Left lobe of liver (tissue), 2 donors: ENCODE measurements at places on chromosomes 13 and 19. TPM values are rescaled to one million over a fixed set of nuclear protein-coding genes. Genes with fewer than 3 reads are reported as not detected.

DNA sequence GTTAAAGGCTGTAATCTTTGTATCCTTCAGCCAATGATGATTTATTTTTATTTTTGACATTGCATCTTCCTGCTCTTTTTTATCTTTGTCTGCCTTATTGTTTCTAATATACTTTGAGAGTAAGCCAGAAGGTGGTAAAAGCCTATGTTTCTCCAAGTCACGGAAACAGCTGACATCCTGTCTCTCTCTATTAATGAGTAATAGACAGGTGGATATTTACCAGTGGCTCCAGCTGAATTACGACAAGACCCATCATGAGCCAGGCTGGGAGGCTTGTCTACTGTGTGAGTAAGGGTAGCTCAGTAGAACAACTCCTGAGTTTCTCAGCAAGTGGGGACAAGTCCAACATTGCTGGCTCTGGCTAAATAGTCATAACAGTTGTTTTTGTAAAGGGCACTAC lies 166.6 kb downstream of the NDFIP2 start:
- DNase-seq = no peak

- DNase-seq = no peak
Measured at GRCh38 chr13:48879432-48879831, 96.3 kb upstream of the FNDC3A start.

GRCh38 chr13:43767341-43767931 lies 19.3 kb downstream of the ENOX1 start:
- no peak for DNase-seq

DNA sequence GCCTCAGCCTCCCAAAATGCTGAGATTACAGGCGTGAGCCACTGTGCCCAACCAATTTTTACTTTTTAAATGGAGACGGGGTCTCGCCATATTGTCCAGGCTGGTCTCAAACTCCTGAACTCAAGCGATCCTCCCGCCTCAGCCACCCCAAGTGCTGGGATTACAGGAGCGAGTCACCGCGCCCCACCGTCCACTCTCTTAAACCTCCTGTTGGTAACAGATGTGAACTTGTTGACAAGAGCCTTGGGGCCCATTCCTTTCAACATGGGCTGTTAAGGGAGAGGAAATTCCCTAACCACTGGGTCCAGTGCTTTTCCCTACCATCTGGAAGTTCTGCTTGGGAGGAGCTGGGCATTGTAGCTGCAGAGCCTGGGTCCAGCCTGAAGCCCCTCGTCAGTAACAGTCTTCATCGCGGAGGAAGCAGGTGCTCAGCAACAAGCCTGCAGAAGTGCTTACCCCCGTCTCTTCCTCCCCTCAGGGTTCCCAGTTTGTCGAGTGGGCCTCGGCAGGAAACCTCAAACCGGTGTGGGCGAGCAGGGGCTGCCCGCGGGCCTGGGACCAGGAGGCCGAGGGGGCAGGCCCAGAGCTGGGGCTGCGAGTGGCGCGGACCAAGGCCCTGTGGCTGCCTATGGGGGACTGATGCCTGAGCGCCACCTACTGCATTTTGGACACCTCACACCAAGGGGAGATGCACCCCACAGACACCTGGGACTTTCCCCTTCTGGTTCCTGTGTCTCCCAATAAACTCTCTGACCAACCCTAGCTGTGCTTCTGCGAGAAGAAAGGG lies 4.0 kb upstream of the FLT3LG start:
- DNase-seq = no peak

GRCh38 chr13:110455941-110456340 lies 105.6 kb downstream of the RAB20 start:
- DNase-seq = peak; percentile 83

The LAIR1 gene
- total RNA-seq = 3.1 TPM

The DMWD gene
- 13.9 TPM for total RNA-seq

GRCh38 chr13:44842158-44842557 lies 147.1 kb downstream of the NUFIP1 start:
- DNase-seq = no peak

The FLT1 gene
- 12.6 TPM for total RNA-seq

DNA sequence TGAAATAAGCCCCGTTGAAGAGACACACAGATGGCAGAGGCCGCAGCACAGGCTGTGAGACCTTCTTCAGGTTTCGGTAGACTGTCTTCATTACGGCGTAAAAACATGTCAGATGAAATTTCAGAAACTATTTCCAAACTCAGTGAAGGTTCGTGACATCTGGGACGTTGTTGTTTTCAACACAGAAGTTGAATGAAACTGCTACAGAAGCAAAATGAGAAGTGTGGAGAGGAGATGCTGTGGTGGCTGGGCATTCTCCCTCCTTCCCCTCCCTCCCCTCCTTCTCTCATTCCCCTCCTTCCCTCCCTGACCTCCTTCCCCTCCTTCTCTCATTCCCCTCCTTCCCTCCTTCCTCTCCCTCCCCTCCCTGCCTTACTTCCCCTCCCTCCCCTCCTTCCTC lies 113.6 kb downstream of the ATP11A start:
- DNase-seq = no peak

DNA sequence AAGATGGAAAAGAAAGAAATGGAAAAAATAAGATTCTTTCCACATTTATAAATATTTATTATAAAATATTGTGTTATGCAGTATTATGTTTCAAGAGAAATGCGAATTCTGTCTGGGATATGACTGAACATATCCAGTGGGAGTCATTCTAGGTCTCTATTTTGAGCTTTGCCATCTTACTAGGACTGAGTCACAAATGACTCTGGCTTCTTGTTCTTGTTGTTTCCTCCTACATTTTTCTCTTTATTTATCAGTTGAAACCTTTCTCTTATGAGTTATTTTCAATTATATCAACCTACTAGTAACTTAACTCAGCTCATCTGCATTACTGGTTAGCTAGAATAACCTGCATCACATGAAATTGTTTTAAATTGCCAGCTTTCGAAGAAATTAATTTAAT lies 1247.3 kb downstream of the SLITRK1 start:
- DNase-seq = no peak

- DNase-seq = no peak
Measured at GRCh38 chr13:109919715-109920375, 133.5 kb upstream of the IRS2 start.

- no peak for DNase-seq
Measured at GRCh38 chr13:73230716-73231115, 171.9 kb downstream of the KLF5 start.

GRCh38 chr19:35363711-35364425 lies 5.6 kb downstream of the FFAR3 start:
- DNase-seq = no peak

- no peak for DNase-seq
Measured at GRCh38 chr13:50587115-50587514, 256.4 kb downstream of the DLEU7 start.

The CLDN10 gene
- total RNA-seq = 2.6 TPM

GRCh38 chr13:24678151-24678550 lies 2.1 kb upstream of the ATP12A start:
- DNase-seq = no peak

GRCh38 chr19:2797280-2797679 lies 12.0 kb downstream of the THOP1 start:
- no peak for DNase-seq

GRCh38 chr13:76643596-76643995 lies 242.6 kb downstream of the KCTD12 start:
- no peak for DNase-seq

GRCh38 chr19:47084879-47085439 lies 28.6 kb downstream of the ZC3H4 start:
- DNase-seq = no peak

The NCR1 gene
- 0.10 TPM for total RNA-seq

- DNase-seq = no peak
Measured at GRCh38 chr13:113766035-113766800, 7.2 kb downstream of the TMEM255B start.

GRCh38 chr19:46407856-46408663 lies 5.3 kb downstream of the CCDC8 start:
- DNase-seq = no peak

The CPAMD8 gene
- total RNA-seq = 1.3 TPM
